Dermis microvascular lymphatic vessel endothelial cell (primary cell): ENCODE measurements at places on chromosomes 2 and 18. TPM values are rescaled to one million over a fixed set of nuclear protein-coding genes. Genes with fewer than 3 reads are reported as not detected.

DNA sequence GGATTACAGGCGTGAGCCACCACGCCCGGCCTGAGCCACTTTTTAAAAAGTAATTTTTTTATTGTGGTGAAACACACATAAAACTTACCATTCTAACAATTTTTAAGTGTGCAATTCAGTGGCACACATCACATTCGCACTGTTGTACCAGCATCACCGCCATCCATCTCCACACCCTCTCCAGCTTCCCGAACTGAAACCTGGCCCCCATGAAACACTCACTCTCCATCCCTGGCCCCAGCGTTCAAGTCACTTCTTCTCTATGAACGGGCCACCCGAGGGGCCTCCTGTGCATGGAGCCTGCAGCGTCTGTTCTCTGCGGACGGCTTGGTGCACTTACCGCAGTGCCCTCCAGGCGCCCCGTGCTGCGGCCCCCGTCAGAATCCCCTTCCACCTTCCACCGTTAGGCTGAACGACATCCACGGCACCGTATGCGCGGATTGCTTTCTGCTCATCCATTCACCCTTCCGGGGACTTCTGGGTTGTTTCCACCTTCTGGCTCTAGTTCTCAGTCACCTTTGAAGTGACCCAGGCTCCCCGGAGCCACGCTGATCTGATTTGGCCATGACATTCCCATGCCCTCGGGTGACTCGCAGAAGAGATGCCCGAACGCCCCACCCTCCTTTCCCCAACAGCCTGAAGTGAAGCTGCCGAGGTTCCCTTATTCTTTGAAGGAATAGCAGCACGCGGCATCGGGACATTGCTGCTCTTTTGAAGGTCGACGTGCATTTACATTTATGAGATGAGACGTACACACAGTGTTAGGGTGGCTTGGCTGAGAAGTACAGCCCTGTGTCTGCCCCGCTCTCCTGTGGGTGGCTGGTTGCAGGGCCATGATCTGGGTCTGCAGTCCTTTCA lies 134.4 kb downstream of the MBP start:
- DNase-seq: no peak

DNA sequence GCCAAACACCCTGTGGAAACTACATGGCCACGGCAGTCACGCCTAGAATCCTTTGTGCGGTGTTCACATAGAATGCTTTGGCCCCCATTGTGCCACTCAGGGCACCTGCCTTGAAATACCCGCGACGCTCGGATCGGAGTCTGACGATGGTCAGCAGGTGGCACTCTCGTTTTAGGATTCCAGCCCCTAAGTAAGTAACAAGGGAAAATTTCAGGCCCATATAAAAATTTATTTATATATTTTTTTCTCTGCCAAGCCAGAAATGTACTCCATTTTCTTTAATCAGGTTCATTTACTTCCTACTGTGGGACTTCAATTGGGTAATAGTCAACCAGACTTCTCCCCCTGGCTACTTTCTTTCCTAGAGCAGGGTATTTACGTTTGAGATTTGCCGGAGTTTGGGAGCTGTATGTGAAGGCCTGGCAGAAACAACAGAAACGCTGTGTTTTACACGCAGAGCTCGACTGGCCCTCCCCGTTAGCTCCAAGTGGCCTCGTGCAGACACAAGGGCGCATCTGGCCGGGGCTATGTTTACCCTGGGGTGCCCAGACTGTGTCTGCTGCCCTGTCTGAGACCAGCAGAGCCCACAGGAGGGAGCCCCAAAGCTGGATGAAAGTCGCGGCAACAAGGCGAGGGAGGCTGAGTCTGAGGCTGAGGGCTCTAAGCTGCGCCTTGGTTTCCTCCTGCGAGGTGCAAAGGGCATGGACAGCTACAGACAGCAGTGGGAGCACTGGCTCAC lies 41.6 kb downstream of the LRRC30 start:
- DNase-seq: peak; percentile 79

DNA sequence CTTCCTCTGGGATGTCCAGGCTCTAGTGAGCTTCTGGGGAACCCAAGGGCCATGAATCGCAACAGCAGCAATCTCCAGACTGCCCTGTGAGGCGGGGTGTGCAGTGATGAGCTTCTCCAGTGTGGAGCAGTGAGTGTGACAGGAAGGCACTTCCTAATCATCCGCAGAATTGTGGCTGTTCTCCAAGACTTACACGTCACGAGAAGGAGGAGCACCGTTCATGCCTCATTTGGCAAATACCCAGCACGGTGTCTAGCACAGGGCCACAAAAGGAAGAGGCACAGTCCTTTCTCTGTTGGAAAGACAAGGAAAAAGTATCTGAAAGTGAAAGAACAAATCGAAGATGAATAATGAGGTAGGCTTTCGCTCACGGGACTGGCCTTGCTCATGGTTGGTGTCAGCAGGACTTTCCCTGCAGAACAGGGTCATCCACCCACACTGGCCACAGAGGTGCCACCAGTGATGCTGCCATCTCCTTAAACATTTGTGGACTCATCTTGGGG lies 125.1 kb upstream of the HAAO start:
- peak; percentile 96 for DNase-seq

DNA sequence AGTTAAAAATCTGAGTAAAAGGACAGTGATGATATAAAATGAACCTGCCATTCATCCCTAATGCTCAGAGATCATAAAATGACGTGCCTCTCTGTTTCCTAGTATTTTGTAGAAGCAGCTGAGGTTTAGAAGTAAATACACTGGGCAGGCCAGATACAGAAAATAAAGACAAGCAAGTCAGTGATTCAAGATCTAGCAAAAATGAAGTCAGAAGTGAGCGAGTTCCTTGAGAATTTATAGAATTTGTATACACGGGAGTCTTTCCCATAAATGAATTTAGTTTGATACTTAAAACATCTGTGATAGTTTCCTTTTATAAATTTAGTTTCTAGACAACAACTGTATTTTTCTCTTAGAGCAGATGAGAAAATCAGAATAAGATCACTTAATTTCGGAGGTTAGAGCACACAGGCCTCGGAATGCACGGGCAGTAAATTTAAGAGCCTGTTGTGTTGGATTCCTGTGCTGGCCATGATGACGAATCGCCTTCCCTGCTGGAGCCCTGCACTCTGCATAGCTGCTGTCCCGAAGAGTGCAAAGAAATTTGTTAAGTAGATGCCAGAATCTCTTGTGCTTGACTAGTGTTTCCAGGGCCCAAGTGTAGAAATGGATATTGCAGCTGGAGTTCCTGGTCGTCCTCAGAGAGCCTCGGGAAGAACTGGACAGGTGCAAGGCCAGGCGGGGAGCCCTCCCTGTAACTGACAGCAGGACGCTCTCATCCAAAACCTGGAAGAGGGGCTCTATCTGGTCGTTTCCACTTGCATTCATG lies 83.7 kb upstream of the RBM44 start:
- DNase-seq: peak; percentile 53

Gene CABLES1
- 30.3 and 67.0 TPM in 2 replicates for total RNA-seq

Gene SANBR
- 8.7 and 11.0 TPM in 2 replicates for total RNA-seq
